ENCODE measurements at places on chromosomes 12 and 14.

GRCh38 chr14:104519721-104520120 is 59.8 kb upstream of the C14orf180 start:
- DNase-seq: no peak

DNA sequence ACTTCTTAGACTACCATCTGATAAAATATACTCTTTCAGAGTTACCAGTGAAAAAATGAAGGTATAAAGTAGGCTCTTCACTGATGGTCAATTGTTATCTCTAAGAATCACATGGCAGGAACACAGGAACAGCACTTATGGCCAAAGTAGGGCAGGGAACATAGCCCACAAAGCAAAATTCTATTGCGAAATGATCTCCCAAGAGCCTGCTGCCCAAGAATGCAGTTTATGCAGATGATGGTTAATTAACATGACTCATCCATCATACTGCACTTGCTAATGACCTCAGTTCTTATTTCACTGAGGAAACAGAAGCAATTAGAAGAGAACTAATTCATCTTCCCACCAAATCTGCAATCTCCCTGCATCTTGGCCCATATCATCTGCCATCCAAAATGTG is 133.8 kb downstream of the SLC2A13 start:
- no peak for DNase-seq

DNA sequence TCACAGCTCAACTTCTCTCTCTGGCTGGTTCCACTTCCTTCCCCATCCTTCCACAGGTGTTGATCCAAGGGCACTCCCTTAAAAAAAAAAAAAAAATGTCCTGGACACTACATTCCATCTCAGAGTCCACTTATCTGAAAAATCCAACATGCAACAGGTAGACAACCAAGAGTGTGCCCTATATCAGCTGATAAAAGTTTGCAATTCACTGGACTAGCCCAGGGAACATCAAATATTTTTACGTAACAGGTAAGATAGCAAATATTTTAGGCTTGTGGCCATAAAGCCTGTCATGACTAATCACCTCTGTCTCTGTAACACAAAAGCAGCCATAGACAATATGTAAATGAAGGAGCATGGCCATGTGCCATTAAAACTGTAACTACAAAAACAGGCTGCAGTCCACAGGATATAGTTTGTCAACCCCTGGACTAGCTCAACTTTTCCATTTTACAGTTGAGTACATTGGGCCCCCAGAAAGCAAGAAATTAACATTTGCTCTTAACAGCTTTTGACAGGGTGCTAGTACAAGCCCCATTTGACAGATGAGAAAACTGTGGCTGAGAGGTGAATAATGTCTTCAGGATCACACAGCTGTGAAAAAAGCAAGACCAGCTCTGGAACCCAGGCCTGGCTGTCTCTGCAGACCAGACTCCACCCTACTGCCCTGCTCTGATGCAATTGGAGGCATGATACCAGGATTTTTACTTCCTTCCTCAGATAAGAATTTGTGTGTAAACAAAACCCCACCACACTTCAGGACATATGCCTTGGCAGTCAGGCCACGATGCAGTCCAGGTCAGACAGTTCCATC is 68.9 kb downstream of the CMKLR1 start:
- DNase-seq: no peak

GRCh38 chr12:104630230-104630670 is 173.5 kb downstream of the CHST11 start:
- DNase-seq: no peak

GRCh38 chr12:48001505-48002413 is 2.5 kb downstream of the COL2A1 start:
- DNase-seq: no peak

- DNase-seq: no peak
Measured at GRCh38 chr12:106128585-106129328, 10.0 kb downstream of the NUAK1 start.

GRCh38 chr12:108618079-108618952 is 15.4 kb downstream of the SELPLG start:
- no peak for DNase-seq

DNA sequence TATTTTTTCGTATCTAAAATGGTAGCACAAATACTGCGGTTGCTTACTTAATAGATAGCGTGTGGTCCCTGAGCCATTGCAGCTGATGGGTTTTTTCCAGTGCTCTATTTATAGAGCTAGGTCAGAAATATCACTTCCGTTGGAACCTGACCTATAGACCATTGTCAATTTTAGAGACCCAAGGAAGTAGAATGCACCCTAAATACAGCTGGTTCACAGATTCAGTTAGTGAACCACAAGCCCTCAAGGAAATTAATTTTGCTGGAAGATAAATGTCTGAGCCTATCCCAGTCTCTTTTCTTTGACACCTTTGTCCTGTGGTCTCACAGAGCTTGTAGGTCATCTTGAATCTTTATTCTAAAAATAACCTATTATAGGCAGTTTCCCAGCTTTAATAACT is 391.0 kb downstream of the ZFP36L1 start:
- no peak for DNase-seq

- no peak for DNase-seq
Measured at GRCh38 chr12:111589601-111590000, 9.5 kb downstream of the ATXN2 start.

DNA sequence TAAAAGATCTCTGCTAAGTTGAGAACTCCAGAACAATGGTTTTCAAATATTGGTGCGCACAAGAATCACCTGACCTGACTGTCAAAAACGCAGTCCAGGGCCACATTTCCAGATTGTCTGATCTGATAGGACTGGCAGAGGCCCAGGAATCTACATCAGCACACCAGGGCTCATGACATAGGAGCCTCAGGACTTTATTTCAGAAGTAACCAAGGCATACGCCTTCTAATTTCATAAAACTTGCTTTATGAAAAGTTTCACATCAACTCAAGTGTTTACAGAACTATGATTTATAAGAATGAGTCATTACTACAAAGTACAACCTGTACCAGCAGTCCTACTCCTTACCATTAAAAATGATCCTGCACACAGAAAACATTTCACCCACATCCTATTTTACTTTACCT is 47.7 kb upstream of the PTPRO start:
- DNase-seq: no peak

- no peak for DNase-seq
Measured at GRCh38 chr14:38929416-38929815, 173.6 kb downstream of the SEC23A start.

GRCh38 chr12:108090932-108091678 is 38.0 kb upstream of the WSCD2 start:
- no peak for DNase-seq

- DNase-seq: no peak
Measured at GRCh38 chr14:80867091-80867490, 74.4 kb downstream of the CEP128 start.

GRCh38 chr14:69260190-69260860 is 367 bp downstream of the GALNT16 start:
- no peak for DNase-seq

DNA sequence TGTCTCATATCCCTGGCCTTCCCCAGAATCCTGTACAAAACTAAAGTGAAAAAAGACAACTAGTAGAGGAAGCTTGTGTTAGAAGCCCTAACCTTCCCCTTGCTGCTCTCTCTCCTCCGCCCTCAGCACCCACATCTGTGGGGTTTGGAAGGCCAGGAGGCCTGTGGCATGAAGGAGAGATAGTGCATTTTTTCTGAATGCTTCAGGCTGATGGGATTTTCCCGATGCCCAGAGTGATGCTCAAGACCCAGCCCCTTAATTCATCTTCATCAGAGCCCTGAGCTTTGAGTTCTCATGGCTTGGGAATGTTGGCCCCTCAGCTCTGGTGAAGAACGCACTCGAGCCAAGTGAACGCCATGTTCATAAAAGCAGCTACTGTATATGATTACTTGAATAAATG is 5.9 kb downstream of the FGF6 start:
- DNase-seq: no peak

- peak; percentile 32 for DNase-seq
Measured at GRCh38 chr14:102774391-102775153, 2.7 kb upstream of the TRAF3 start.

- no peak for DNase-seq
Measured at GRCh38 chr12:88591343-88591742, 11.1 kb upstream of the KITLG start.

DNA sequence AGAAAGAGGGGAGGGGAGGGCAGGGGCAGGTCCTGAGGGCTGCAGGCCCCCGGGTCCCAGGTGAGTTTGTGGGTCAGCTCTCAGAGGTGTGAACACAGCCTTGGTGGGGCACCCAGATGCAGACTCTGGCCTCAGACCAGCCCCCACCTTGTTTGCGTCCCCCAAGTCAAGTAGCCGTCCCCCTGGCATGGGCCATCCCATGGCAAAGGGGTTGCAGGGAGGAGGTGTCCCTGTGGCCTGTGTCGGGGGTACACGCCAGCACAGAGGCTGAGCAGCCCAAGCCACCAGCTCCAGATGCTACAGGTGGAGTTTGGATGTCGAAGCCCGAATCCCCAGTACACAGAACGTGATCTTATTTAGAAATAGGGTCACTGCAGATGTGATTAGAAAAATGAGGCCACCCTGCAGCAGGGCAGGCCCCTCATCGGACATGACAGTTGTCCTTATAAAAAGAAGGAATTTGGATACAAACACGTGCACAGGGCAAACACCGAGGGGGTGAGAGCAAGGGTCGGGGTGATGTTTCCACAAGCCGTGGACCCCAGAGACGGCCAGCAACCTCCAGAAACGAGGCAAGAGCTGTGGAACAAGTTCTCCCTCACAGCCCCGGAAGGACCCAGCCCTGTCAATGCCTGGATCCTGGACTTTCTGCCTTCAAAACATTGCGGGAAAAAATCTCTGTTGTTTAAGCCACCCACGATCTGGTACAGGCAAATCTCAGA is 141.2 kb upstream of the C14orf180 start:
- DNase-seq: no peak

- DNase-seq: peak; percentile 9
Measured at GRCh38 chr14:34843011-34843554, 32.1 kb downstream of the BAZ1A start.

- DNase-seq: no peak
Measured at GRCh38 chr14:97376310-97376709, 579.1 kb downstream of the VRK1 start.

DNA sequence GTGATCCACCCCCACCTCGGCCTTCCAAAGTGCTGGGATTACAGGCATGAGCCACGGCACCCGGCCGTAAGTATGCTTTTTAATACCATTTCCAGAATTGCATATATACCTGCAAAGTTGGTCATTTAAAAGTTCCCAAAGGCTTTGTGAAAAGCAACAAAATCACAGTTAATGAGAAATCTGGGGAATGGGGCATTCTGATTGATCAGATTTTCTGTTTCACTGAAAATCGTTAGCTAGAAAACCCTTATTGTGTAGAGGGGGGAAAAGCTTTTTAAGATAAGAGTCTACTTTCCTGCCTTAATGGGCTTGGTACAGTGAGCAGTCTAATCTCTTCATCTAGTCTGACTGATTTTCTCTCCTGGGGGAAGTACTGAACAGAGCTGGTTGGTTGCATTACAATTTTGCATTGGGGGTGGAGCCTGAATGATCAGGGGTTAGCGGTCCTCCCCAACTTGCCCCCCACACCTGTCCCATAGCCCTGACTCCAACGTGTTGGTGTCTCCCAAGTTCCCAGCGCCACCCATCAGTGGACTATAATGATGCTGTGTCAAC is 23.8 kb downstream of the IL31 start:
- DNase-seq: no peak

DNA sequence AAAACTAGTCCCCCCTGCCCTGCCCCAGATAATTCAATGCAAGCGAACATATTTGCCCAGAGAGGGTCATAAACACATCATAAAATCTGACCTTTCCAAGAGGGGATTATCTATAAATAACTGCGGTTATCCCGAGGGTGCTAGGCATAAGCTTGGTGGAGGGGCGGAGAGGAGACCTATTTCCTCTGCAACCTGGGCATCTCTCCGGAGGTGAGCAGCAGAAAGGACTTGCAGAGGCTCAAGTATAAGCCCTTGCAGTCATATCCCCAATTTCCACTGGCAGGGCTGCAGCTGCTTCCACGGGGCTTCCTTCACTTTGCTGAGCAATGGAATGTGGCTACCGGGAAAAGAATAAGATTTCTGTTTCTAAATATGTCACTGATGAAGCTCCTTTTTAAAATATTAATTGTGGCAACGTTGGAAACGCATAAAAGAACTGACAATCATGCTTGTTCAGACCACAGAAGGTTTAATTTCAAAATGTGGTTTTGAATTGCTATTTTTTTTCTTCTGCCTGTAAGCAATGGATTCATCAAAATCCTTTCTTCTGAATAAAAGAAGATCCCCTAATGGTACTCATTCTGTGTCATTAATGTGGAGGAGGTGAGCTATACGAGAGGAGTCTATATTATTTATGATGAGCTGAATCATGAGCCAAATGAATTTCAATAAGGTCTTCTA is 268.9 kb upstream of the ATP2B1 start:
- no peak for DNase-seq

- DNase-seq: no peak
Measured at GRCh38 chr12:40788276-40788675, 96.0 kb downstream of the CNTN1 start.

GRCh38 chr14:67982711-67983608 is 163.4 kb downstream of the RAD51B start:
- DNase-seq: no peak

DNA sequence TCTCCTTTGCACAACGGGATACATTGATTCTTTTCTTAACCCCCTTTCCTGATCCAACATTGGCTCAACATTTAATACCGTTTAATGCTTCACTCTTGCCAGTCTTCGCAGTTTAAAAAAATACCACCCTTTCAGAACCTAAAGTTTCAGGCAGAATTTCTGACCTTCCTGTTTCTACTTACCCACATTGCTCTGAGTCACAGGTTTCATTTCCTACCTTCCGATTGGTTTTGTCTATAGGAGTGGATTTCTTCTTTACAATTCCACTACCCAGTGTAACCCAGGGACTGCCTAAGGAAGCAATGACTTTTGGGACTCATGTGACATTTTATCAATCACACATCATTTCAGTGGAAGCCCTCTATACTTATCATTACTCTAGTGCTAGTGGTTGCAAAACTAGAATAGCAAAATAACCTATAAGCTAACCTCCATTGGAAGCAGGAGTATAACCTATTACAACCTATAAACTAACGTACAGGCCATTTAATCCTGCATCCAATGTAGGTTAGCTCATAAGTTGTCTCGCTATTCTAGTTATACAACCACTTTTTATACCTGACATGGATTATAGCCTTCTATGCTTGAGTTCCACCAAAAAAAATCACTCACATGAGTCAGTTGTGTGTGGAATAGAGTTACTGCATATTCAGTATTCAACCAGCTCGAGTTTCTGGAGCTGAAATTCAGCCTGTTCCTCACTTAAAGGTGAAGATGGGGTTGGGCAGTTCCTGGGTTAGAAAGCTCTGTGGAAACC is 64.9 kb upstream of the KITLG start:
- no peak for DNase-seq

DNA sequence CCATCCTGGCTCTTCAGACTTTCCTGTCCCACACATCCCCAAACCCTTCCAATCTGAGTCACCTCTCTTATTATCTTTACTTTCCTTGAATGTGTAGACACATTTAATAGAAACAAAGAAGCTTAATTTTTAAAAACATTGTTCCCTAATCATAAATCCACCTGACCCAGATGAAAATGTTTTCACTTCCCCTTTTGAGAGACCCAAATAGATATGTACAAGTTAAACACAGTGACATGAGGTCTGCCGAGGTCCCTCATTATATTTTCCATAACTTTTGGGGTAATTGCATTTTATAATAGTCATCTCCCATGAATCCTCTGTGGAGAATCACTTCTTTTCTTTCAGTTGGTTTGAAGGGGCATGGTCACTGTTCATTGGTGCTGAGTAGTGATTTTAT is 191.1 kb downstream of the GRIN2B start:
- DNase-seq: no peak
